ENCODE measurements at places on chromosomes 7 and 10. TPM values are rescaled to one million over a fixed set of nuclear protein-coding genes. Genes with fewer than 3 reads are reported as not detected.

TMEM196 gene
- total RNA-seq: 0.07 TPM

DNAJC2 gene
- 44.2 TPM for total RNA-seq

PON1 gene
- total RNA-seq: not detected

CRHR2 gene
- 0.19 TPM for total RNA-seq

TMUB1 gene
- 41.4 TPM for total RNA-seq

MLXIPL gene
- 9.4 TPM for total RNA-seq

OGDHL gene
- total RNA-seq: 16.6 TPM

LIPA gene
- total RNA-seq: 35.6 TPM

OR9A2 gene
- total RNA-seq: not detected

DRGX gene
- total RNA-seq: not detected

DNA sequence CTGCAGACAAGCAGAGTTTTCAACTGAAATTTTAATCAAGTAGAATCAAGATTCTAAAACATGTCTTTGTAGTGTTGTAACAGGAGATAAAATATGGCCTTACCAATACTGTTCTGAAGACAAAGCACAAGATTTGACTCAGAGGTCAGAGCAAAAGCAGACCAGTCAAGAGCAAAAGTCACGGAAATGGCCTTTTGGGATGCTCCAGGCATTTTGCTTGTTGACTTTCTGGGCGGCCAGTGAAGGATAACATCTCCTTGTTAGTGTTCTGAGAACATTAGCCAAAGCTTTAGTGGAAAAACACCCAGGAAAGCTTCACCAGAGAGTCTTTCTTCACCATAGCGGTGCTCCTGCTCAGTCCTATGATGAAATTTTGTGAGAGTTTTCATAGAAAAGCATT, 590.6 kb downstream of the ARL4A start:
- no peak for DNase-seq

- peak; percentile 54 for DNase-seq
Observed at GRCh38 chr7:120272261-120272660, 714 bp upstream of the KCND2 start.

DNA sequence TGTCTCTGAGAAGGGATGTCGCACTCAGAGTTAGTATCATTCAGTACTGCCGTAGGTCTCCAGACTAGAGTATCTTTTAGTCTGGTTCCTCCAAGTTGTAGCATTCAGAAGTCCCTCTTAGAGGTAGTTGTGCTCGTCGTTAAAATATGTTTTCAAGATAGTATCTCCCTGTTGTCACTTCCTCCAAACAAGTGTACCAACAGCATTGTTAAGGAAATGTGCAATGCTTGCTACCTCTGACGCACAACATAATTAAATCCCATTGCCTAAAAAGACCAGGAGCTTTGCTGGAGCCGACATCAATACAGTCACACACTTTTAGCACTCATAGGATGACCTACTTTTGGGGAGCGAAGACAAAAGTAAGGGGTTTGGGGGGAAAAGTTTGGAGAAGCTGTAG, 80.0 kb upstream of the STK17A start:
- DNase-seq: no peak

GRCh38 chr7:157874870-157875229, 538.0 kb downstream of the DNAJB6 start:
- no peak for DNase-seq

GRCh38 chr10:33483124-33483815, 148.8 kb upstream of the NRP1 start:
- DNase-seq: no peak

GRCh38 chr7:134602881-134603451, 43.7 kb upstream of the BPGM start:
- DNase-seq: no peak

- DNase-seq: peak; percentile 5
Observed at GRCh38 chr10:55500931-55501559, 700.0 kb upstream of the PCDH15 start.

DNA sequence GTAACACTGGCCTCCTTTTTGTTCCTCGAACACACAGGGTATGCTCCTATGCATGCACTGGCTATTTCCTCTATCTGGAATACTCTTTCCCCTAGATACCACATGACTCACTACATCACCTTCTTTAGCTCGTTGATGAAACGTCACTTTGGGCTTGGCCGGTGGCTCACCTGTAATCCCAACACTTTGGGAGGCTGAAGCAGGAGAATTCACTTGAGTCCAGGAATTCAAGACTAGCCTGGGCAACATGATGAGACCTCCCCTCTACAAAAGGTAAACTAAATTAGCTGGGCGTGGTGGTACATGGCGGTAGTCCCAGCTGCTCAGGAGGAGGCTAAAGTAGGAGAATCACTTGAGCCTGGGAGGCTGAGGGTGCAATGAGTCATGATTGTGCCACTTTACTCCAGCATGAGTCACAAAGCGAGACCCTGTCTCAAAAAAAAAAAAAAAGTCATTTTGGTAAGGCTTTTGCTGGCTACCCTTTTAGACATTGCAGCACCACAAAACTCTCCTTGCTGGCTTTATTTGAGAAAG, 14.5 kb downstream of the ANKIB1 start:
- DNase-seq: no peak

- DNase-seq: no peak
Observed at GRCh38 chr10:2881720-2882620, 185.4 kb upstream of the PFKP start.

DNA sequence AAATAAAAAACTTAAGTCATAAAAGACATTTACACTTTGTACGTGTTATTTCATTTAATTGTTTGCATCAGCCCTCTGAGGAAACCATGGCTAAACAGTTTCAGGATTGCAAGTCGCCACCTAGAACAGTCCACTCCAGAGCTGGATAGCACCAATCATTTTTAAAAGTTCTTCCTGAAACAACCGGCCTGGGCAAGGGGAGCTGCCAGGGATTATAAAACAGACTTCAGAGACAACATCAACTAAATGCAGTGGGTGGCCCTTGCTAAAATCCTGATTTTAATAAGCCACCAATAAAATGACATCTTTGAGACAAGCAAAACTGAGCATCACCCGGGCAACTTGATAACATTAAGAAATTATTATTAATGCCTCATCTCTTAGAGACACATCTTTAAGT, 13.5 kb downstream of the DLG5 start:
- no peak for DNase-seq

- no peak for DNase-seq
Observed at GRCh38 chr10:70092389-70092718, 39.7 kb downstream of the MACROH2A2 start.

GRCh38 chr7:37973915-37974314, 53.5 kb downstream of the EPDR1 start:
- no peak for DNase-seq

DNA sequence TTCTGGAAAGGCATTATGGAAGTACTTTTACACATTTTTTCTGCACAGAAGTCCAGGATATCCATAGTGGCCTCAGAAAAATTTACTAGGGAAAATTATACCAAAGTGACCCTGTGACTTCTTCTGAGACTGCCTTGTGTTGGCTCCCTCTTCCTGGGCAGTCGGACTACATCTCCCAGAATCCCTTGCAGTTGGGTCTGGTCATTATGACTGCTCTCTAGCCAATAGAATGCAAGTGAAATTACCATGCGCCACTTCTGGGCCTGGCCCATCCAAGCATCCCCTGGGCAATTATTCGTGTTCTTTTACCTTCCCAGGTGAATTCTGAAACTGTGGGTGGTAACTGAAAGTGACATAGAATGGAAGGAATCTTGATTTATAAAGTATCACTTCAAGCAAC, 430.9 kb downstream of the ACTR3B start:
- DNase-seq: peak; percentile 54

DNA sequence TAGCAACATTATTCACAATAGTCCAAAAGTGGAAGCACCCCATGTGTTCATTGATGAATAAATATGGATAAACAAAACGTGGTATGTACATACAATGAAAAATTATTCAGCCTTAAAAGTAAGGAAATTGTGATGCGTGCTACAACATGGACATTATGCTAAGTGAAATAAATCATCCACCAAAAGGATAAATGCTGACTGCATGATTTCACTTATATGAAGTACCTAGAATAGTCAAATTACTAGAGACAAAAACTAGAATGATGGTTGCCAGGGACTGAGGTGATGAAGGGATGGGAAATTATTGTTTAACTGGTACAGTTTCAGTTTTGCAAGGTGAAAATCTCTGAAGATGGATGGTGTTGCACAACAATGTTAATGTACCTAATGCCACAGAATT, 56.6 kb downstream of the THSD7A start:
- no peak for DNase-seq

DNA sequence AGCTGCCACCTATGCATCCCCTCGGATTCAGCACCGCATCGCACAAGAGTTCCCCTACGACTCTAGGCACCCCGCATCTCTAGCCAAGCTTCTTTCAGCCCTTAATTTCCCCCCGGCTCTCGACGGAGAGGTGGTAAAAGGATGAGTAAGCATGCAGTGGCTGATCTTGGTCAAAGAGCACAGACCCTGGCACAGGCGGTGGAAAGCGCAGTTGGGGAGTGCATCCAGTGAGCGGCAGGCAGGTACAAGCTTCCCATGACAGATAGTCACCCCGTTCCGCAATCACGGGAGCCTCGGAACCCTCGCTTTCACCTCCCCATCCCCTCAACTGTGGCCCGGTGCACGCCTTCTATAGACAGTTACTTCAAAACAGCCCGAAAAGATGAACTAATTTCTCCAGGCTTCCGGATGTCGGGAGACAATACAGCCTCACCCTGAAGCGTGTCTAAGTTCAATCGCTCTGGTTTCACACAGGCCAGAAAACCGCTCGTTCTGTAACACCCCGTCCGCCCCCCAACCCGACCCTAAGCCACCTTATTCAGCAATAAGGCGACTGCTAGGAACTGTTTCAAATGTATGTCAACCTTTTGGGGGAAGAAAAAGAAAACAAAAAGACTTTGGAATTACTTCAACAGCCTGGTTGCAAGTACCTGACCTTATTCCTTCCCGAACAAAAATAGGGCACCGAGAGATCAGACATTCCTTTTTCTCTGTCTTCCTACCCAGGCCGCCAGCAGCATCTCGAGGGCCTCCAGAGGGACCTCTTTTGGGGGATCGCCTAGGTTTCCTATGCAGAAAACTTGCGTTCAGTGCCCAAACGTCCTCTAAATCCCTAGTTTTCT, 1.4 kb downstream of the RHEB start:
- DNase-seq: no peak

DNA sequence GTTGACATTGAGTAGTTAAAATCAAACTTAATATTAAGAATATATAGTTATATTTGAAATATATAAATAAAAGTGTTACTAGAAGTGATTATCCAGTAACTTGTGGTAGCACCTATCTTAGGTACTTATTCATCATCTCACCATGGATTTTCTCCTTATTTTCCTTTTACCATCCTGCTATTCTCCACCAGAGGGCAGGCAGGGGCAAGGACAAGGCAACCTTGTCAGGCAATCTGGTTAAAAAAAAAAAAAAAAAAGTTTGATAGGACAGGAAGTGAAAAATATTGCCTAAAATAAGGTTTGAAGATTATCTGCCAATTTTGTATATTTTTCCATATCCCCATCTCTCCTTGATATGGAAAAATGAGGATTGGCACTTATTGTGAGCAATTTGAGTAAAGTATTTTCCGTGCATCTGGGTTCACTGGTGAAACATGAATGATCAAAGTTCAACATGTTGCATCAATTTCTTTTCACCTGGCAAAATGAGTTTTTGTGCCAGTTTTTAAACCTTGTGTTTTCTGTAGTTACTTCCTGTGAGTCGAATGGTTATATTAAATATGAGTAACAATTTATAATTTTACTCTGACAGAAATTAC, 256.7 kb downstream of the AGMO start:
- DNase-seq: no peak

All from H1 (cell line).